ENCODE measurements at places on chromosomes 12 and 14.

DNA sequence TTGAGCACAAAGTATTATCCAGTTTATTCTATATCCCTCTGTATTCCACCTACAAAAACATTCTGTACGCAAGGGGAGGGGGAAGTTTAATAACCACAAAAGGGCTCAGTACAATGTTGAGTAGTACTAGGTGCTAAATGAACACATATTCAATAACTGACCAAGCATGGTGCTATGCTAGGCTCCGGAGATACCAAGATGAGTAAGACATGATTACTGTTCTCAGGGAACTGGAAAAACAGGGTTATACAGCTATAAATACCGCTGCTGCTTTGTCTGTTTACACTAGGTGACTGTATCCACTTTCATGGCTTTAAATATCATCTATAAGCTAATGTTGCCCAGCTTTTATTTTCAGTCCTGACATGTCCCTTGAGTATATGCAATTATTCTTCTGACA is 135.8 kb downstream of the INSM2 start:
- DNase-seq = no peak

DNA sequence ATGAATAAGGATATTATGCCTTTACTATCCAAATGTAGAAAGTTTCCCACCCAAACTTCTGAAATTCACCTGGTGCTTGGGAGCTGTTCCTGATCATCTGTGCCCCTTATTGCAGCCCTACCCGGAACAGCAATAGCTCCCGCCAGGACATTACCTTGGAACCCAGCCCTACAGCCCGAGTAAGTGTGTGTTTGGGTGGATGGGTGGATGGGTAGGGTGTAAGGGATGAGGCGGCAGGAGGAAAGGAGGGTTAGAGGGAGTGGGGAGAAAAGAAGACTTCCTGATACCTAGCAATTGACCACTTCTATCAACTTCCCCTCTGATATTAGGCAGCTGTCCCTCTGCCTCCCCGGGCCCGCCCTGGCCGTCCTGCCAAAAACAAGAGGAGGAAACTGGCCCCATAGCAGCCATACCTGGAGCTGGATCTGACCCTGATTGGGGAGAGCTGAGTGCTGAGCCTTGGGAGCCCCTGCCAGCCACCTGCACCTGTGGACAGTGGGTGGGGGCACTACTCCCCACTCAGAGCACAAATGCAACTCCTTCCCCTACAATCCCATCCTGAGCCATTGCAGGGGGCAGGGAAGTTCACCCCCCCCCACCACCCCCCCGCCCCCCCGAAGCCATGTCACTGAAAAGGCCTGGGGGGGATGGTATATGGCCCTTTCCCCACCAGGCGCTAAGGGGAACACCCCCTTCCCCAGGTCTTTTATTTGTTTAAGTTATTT is 6.4 kb downstream of the MBD6 start:
- DNase-seq = no peak

DNA sequence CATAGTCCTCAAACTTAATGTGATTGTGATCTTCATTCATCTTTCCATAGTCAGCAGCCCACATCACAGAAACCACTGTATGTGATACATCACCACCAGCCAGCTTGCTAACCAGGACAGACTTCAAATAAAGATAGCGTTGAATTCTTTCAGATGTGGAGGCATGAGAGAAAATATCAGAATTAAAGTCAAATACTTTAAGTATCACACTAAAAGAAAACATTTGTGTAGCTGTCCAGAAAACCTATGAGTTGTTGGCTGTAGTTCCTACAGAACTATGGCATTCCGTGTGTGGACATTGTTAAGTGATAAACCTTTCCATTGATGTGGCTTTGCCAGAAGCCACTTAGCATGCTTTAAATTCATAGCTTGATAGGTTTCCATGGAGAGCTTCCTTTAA is 105.1 kb downstream of the LLPH start:
- DNase-seq = no peak

- no peak for DNase-seq
Measured at GRCh38 chr12:112988224-112988623, 9.9 kb downstream of the OAS2 start.

- no peak for DNase-seq
Measured at GRCh38 chr12:11732023-11732422, 82.5 kb downstream of the ETV6 start.

- DNase-seq = no peak
Measured at GRCh38 chr12:104835317-104835716, 122.8 kb downstream of the SLC41A2 start.

DNA sequence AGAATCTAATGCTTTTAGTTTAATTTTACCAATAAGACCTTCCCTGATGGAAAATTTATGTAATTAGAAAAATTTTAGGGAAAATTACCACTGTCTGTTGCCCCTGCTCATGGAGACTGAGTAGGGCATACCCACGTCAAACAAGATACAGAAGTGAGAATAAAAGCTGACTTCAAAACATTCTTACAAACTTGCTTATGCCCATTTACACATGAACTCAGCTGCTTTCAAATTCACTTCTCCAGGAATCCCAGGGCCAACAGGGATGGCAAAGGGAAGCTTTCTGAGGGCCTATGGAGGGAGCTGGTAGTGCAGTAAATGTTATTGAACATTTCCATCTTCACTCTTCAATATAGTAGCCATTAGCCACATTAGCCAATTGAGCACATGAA is 4.8 kb upstream of the NINJ2 start:
- no peak for DNase-seq

DNA sequence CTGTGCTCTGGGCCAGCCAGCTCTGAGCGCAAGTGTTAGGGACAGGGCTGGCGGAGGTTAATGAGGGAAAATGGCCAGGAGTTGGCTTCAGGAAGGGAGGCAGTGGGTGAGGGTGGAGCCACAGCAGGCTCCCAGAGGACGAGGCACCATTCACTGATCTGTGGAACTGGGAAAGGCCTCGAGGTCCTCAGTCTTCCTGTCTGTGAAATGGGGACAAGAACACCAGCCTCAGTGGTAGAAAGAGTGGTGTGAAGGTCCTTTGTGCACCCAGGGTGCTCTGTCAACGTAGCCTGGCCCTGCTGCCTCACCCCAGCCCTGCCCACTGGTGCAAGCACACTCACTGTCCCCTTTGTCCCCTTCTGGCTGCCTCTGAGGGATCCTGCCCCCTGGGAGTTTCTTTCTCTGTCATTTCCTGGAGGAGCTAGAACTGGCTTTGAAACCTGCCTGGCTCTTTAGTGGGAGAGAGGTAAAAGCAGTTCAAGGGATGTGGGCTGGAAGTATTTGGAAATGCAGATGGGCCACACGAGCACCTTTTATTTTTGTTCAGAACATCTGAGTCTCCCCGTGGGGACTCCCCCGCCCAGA is 25.0 kb downstream of the SYNDIG1L start:
- DNase-seq = no peak

DNA sequence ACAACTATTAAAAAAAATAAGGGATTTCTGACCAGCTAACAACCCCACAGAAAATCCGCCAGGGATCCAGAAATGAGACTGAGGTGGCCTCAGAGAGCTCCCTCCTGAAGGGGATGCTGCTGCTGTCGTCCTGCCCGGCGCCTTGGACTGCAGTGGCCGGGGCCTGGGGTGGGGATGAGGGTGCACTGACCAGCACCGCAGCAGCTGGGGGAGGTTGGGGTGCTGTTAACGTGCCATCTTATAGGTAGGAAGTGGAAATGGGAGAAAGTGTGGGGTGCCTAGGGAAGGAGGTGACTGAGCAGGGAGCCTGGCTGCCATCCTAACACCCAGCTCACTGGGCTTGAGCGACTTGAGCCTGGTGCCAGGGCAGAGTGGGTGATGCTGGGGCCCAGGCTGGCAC is 32.0 kb downstream of the DDX11 start:
- no peak for DNase-seq

DNA sequence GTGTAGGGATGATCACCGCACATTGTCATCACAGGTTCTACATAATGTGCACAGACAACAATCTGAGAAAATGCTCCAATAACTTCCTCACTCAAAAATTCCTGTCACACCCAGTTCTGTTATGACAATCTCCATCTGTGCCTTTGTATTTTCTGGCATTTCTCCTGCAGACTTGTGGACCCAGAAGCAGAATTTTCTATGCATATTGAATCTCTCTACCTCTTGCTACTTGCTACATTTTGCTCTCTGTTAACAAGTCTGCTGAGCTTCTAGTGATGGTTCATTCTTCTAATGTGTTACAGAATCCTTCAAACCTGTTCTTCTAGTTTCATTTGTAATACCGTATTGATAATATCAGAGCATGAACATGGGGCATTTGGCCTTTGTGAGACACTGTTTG is 127.8 kb upstream of the PTPRQ start:
- DNase-seq = no peak

DNA sequence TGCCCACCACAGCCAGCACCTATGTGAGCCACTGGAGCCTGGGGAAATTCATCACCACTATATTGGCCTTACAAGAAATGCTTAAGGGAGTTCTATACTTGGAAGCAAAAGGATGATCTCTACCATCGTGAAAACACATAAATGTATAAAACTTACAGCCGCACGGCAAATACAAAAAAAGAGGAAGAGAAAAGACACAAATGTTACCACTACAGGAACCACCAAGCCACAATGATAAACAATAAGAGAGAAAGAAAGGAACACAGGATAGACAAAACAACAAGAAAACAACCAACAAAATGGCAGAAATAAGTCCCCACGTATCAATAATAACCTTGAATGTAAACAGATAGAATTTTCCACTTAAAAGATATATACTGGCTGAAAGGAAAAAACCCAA is 267.5 kb downstream of the TMEM121 start:
- DNase-seq = no peak

GRCh38 chr14:90811641-90812040 is 4.6 kb downstream of the TTC7B start:
- no peak for DNase-seq

GRCh38 chr12:27488479-27488878 is 35.5 kb upstream of the PPFIBP1 start:
- no peak for DNase-seq

GRCh38 chr12:31966558-31967205 is 7.5 kb downstream of the RESF1 start:
- DNase-seq = no peak

GRCh38 chr14:35506927-35507326 is 27.0 kb upstream of the INSM2 start:
- DNase-seq = no peak

- no peak for DNase-seq
Measured at GRCh38 chr14:75322746-75323145, 44.1 kb downstream of the FOS start.

DNA sequence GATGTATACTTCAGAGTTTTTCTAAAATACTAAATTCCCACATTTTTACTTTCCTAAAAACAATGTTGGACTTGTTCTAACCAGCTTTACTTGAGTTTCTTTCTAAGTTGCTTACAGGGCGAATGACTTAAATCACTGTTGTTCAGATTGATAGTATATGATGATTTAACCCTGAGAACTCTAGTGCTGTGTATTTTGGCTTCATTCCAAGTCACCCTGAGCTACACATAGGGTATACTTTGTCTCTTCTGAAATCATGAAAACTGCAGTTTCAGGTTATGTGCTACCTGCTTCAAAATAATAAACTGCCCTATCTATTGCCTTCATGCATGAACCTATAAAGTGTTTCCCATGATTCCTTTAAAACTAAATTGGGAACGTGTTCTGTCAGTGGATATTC is 162.5 kb upstream of the PDE3A start:
- no peak for DNase-seq

GRCh38 chr12:49367381-49368239 is at the start of gene SPATS2:
SPATS2 (plus strand) TSS chr12:49367462; CDS start chr12:49461013, 93,551 bp downstream.
- no peak for DNase-seq

GRCh38 chr14:102819747-102820330 is 42.6 kb downstream of the TRAF3 start:
- DNase-seq = no peak

DNA sequence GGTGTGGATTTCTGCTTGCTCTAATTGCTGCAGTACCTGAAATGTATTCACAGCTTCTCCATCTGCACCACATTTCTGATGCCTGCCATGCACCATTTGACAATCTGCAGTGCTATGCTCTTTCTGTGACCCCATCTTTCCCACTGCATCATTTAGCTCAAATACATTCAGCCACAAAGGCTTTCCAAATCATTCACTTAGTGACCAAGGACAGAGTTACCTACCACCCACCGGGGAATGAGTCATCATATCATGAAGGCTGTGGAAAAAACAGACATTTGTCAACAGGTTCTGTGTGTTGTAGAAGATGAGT is 465.5 kb upstream of the ATP2B1 start:
- no peak for DNase-seq

DNA sequence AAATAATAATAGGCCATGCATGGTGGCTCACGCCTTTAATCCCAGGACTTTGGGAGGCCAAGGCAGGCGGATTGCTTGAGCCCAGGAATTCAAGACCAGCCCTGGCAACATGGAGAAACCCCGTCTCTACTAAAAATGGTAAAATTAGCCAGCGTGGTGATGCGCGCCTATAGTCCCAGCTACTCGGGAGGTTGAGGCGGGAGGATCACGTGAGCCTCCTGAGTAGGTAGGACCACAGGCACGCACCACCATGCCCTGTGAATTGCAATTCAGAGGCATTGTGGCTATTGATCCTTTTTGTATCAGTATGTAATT is 2.3 kb downstream of the ARHGDIB start:
- DNase-seq = no peak

GRCh38 chr12:116247377-116247776 is 30.1 kb downstream of the MED13L start:
- DNase-seq = no peak

- DNase-seq = no peak
Measured at GRCh38 chr14:47715330-47715729, 39.9 kb upstream of the MDGA2 start.

- DNase-seq = no peak
Measured at GRCh38 chr14:61587081-61587713, 108.1 kb upstream of the HIF1A start.

DNA sequence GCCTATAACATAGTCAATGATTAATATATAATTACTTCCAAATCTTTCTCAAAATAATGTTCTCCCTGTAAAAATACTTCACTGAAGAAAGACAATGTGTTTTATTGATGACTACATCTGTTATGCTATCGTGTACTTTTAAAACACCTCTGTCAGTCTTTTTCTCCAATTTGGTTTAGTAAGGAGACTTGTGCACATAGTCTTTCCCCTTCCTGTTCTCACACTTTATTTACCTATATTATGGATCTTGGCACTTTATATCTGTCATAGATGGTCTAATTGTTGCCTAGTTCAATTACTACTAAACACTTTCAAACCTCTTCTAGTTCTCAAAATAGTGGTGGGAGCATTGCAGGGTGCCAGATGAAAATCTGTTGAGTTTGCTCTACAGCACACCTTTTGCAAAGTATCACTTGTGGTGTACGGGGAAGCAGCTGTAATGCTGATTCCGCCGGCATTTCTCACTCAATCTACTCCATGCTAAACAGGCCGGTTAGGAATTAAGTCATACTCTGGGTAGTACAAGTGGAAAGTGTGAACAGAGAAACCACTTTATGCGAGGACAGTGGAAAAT is 1.1 kb upstream of the INSM2 start:
- DNase-seq = no peak
